Thyroid gland (tissue), 4 donors: ENCODE measurements at places on chromosomes 2 and 18.

- DNase-seq = no peak
Measured at GRCh38 chr2:234733795-234734600, 217.8 kb upstream of the SH3BP4 start.

DNA sequence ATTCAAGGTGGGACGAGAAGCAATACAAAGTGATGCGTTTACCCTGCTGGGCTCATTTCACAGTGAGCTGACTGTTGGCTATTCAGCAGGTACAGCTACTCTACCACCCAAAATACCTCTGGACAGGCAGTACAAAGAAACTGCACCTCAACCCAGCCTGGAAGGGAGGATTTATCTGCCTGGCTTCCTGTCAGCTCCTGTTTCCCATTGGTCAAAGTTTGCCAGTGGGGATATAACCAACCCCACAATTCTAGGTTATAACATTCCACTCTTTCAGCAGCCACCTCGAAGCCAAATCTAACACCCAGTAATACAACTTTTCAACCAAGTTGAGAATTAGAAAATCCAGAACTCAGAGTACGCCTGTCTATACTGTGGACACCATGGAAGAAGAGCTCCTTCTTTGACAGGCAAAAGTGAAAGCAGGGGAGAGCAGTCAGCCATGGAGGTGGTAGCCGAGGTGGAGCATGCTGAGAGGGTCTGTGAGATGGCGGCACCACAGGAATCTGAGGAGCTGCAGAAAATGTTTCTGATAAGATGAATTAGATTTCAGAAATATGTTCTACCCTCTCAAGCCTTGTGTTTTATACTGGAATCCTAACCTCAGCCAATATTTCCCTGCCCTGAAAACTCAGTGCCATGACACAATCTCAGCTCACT is 10.8 kb downstream of the DUSP19 start:
- no peak for DNase-seq

DNA sequence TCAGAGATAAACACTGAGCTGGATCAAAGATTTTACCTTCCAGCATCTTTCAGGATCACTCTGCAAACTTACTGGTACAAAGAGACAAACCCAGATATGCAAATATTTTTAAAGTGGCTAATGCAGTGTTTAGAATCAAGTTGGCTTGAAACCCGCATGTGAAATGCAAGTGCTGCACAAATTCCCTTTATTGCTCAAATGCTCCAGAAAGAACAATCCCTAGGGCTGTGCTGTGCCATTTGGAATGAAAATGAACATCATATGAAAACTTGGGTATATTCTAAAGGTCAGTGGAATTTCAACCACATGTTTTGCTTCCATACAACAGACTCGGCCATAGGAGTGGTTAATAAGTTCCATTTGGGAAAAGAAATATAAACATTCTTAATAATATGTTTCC is 139.1 kb downstream of the VWC2L start:
- DNase-seq = no peak

DNA sequence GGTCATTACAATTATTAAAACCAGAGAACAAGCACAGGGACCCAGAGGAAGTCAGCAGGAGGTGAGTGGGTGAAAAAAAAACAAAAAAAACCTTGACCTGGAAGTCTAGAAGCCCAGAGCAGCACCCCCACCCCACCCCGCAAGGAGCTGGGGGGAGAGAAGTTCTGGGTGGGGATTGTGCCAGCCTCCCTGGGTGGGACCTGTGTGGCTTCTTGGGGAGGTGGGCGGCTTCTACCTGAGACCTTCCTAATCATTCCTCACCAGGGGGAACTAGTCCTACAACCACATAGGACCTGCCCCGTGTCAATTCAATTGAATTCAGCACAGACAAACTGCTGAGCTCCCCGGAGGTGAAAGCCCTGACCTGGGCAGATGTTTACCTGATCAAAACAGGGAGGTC is 17.3 kb downstream of the EVA1A start:
- no peak for DNase-seq

DNA sequence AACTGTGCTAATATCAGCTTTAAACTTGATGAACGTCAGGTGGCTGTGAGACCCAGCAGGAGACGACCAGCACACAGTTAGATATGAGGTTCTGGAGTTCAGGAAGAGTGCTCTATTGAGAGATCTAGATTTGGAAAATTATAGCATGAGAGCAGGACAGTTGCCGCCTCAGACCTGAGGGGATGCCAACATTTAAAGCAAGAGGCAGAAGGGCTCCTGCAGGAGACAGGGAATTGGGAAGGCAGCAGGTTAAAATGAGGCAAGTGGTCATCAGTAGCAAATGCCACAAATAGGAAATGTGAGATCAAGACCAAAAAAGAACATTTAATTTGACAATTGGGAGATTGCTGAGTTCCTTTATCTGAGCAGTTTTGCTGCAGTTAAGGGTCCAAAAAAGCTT is 471.9 kb downstream of the TGIF1 start:
- DNase-seq = no peak

GRCh38 chr2:197293252-197294007 is 17.1 kb downstream of the ANKRD44 start:
- DNase-seq = no peak
